ENCODE measurements at places on chromosomes 16 and 17.

- no peak for DNase-seq
Measured at GRCh38 chr17:65323049-65323448, 185.9 kb downstream of the RGS9 start.

DNA sequence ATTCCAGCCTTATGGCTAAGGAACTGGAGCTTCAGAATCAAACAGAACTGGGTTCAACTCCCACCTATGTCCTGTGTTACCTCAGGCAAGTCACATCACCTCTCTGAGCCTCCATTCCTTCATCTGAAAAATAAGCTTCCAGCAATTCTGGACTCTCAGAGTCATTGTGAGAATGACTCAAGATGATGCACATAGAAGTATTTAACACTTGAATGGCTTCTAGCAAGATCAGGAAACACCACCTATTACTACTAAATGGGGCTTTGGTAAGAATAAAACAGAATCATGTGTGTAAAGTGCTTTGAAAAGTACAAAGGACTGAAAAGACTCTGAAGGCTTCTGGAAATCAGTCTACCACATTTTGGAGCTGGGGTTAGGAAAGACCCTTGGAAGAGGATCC is 30.8 kb upstream of the CALB2 start:
- no peak for DNase-seq

DNA sequence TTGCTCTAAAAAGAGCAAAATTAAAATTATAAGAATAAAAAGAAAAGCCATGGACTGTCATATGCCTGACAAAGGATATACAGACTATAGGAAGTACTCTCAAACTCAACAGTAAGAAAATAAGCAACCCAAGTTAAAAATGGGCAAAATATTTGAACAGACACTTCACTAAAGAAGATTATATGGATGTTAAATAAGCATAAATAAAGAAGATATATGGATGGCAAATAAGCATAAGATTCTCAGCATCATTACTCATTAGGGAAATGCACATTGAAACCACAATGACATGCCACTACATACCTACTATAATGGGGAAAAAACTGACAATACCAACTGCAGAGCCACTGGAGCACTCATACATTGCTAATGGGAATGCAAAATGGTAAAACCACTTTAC is 14.9 kb upstream of the BEAN1 start:
- no peak for DNase-seq

DNA sequence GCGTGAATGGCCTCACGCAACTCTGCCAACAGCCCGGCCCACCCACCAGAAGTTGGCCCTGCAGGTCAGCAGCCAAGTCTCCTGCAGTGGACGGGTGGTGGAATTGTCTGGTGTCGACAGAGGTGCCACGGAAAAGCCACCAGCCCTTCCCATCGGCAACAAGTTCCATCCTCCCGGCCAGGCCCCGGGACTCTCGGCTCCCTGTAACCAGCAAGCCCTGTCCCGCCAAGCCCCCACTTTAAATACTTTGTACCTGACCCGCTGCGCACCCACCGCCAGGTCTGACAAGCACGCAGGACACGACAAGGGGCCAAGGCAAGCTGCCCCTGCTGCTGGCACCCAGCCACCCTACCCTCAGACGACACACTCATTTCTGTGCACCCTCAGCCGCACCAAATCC is 100.8 kb downstream of the RBFOX3 start:
- DNase-seq, result no peak

GRCh38 chr16:25045696-25046381 is 30.7 kb upstream of the ARHGAP17 start:
- DNase-seq, result no peak

GRCh38 chr16:72913551-72913950 is 134.4 kb downstream of the ZFHX3 start:
- no peak for DNase-seq

- DNase-seq, result no peak
Measured at GRCh38 chr16:27762441-27762840, 212.5 kb downstream of the KATNIP start.

- no peak for DNase-seq
Measured at GRCh38 chr17:29043539-29044145, 701 bp downstream of the PIPOX start.

GRCh38 chr17:75270966-75271232 is at the start of gene MIF4GD:
TSS of gene MIF4GD (minus strand) at chr17:75271231. CDS start at chr17:75270195, 1,036 bp downstream.
- no peak for DNase-seq

- DNase-seq, result no peak
Measured at GRCh38 chr17:1590747-1591473, 28.3 kb upstream of the PITPNA start.

DNA sequence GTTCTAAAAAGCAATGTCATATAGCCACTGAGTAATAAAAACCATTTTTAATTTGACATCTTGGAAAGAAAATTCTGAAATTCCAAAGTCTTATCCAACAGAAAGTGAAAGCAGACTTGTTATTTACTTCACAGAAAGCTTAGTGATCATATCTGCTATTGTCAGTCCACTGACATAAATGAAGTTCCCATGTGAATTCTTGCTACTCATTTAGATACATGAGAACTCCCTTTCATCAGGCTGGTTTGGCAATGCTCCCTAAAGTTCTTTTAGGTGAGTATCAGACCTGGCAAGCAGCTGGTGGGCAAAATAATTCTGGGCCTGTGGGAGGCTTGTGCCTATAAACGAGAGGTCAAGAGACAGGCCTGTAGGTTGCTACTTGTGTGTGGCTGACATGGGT is 23.4 kb downstream of the NME2 start:
- DNase-seq, result no peak

GRCh38 chr16:89038811-89039735 is 54.6 kb upstream of the ACSF3 start:
- DNase-seq, result no peak

GRCh38 chr16:78386557-78387324 is 287.3 kb downstream of the WWOX start:
- no peak for DNase-seq

- DNase-seq, result no peak
Measured at GRCh38 chr17:61423967-61424649, 24.5 kb downstream of the TBX2 start.

DNA sequence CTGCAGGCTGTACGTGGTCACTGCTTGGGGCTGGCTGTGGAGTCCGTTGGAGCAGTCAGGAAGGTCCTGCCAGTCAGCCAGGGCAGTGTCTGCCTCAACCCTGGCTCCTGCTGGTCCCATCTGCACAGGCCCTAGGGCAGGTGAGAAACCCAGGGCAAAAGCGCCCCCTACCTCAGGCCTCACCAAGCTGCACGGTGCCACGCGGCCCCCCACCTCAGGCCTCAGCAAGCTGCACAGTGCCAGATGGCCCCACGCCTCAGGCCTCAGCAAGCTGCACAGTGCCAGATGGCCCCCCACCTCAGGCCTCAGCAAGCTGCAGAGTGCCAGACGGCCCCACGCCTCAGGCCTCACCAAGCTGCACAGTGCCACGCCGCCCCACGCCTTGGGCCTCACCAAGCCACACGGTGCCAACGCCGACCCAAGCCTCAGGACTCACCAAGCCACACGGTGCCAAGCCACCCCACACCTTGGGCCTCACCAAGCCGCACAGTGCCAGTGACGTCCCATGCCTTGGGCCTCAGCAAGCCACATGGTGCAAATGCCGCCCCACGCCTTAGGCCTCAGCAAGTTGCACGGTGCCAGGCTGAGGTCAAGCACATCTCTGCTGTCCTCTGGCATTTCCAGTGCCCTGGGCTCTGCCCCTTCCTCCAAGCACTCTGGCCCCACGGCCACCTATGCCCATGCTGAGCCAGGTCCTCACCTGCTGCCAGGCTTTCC is 5.5 kb downstream of the TMEM204 start:
- DNase-seq, result no peak

All from umbilical cord (tissue), 2 donors.